MCF 10A (cell line): ENCODE measurements at places on chromosomes 2 and 18.

DNA sequence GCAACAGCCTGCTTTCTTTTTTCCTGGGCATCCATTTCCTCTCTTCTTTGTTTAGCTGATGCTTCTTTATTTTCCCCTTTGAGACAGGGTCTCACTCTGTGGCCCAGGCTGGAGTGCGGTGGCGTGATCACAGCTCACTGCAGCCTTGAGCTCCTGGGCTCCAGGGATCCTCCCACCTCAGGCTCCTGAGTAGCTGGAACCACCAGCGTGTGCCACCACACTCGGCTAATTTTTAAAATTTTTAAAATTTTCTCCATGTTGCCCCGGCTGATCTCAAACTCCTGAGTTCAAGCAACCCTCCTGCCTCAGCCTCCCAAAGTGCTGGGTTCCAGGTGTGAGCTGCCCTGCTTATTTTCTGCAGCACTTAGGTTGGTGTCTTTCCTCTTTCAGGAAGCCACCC lies 58.7 kb downstream of the NTSR2 start:
- no peak for DNase-seq

GRCh38 chr18:55310044-55310676 lies 277.8 kb downstream of the TCF4 start:
- no peak for DNase-seq

DNA sequence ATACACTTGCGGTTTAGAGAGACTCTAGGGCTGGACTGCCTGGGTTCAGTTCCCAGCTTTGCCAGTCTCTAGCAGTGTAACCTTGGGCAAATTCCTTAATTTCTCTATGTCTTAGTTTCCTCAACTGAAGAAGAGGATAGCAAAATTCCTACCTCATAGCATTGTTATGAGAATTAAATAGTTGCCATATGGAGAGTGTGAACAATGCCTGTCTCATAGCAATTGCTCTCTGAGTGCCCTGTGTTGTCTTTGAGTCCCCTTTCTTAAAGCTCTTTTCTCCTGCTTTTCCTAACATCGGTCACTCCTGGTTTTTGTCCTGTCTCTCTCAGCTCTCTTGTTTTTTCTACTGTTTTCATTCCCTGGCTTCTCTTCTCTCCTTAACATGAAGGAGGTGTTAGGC lies 116.8 kb upstream of the ALPP start:
- no peak for DNase-seq

GRCh38 chr2:150482111-150482510 lies 5.4 kb downstream of the RND3 start:
- DNase-seq, result no peak

GRCh38 chr2:207987025-207987716 lies 38.2 kb downstream of the PLEKHM3 start:
- no peak for DNase-seq

DNA sequence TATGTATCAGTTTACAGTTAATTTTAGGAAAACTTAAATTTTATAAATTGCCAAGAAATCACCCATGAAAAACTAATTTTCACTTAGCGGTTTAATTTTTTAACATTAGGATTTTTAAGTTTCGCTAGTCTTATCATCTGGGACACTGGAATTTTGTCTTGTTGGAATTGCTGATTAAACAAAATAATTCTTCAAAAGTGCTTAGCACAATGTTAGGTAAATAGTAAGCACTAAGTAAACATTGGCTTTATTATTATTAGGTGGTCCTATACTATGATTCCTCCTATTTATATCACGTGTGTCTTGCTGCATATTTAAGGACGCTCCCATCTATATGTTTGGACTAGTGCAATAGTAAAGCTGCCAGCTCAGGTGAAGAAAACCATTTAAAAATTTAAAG lies 54.6 kb upstream of the MAP4K3 start:
- no peak for DNase-seq

DNA sequence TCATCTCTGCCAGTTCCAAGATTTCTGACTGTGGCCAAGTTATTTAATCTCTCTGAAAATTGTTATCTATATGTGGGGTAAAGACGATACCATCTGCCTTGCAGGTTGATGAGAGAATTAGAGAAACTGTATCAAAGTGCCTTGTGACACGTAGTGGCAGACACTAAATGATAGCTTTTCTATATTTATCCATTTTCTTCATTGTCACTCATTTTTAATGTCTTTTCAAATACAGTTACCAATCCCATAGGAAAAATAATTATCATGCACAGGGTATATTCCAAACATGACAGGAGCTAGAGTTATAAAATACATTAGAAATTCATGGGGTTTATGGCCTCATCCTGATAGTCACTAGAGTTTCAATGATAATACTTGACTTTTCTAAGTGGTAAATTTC lies 95.6 kb upstream of the NOL4 start:
- DNase-seq, result no peak

- DNase-seq, result no peak
These were observed 5.5 kb downstream of the IHH start for GRCh38 chr2:219054956-219055903.

DNA sequence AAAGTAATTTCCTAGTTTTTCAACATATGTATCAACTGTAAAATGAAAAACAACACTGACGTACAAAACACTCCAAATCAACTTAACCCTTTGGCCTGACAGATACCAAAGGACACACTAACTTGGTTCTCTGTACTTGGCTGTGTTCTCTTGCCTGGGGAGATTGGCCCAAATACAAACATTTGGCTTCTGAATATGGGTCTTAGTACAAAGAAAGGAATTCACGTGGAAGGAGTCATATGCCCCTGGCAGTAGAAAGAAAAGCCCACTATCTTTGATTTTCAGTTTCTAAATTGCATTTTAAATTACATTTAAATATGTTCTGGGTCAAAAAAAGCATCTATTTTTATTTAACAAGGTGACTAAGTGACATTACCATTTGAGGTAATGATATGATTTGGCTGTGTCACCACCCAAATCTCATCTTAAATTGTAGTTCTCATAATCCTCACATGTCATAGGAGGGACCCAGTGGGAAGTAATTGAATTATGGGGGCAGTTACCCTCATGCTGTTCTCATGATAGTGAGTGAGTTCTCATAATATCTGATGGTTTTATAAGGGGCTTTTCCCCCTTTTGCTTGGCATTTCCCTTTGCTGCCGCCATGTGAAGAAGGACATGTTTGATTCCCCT lies 153.6 kb upstream of the CCDC195 start:
- peak; percentile 82 for DNase-seq

DNA sequence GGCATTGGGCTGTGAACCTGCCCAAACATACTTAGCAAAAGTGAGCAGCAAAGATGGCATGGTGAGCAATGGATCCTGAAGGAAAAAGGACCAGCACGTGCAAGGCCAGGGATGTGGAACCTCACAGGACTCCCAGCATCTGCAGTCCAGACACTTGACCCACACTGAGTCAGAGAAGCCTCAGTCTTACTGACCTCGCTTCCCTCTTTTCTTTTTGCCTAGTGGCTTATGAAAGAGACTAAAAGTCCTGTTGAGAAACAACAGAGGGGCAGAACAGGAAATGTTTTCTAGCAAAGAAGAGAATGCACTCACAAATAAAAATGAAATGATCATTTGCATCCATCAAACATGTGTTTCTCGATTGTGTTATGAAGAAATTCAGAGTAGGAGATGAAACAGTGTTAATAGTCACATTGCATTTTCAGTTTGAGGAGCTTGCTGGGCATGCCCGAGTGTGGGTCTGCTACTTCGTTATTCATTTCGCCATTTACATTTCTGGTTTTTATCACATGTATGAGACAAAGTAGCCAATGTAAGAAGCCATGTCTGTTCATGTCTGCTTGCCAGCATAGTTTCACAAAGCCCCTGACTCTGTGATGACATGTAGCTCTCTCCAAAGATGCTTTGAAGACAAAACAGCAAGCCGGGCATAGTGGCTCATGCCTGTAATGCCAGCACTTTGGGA lies 118.4 kb downstream of the INO80D start:
- DNase-seq, result no peak

DNA sequence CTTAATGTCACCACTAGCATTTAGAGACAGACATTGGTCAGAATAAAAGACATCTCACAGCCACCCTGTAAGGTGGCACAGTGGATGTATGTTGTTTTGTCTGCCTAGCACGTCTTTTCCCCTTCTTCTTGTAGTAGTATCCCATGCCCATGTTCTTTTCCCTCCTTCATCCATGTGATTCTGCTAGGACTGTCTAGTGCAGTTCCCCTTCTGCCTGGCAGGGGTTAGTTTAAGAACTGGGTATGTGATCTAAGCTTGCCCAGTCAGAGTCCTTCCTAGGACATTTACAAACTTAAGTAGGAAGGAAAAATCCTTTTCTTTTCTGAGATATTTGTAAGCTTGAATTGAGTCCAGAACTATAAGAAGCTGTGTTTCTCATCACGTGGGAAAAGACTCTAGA lies 172.3 kb downstream of the BABAM2 start:
- DNase-seq, result no peak

DNA sequence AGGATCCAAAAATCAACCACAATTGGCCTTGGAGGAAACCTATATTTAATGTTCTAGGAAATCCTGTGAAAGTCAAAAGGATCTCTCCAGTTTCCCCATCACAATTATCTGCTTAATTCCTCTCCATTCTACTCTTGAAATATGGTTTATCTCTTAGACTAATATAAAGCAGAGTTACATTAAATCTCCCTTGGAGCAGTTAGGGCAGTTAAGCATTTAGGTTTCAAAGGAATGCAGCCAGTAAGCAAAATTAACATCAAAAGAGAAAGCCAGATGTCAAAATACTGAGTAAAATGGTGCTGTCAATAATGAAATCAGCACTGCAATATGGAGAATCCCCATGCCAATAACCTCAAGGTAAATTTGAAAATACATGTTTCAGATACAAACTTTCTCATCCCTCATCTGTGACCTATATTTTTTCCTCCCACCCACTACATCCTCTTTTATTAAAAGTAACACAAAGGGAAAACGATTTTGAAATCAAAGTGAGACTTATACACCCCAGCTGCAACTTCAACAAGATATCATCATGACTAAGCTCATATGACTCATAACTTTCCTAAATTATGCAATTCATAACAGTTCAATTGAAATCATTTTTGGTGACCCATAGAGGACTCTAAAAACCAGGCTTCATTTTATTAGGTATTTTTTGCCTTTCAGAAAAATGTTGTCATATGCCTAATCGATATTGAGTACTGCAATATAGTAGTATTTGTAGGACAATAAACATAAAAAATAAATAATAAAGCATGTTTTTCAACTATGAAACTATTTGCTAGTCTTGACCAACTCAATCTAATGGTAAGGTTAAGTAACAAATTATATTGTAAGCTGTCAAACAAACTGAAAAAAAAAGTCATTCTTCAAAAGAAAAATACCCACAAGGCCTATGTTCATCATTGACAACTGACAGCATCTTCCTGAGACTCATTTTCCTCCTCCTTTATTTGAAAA lies 3.1 kb downstream of the ADAM17 start:
- peak; percentile 87 for DNase-seq

DNA sequence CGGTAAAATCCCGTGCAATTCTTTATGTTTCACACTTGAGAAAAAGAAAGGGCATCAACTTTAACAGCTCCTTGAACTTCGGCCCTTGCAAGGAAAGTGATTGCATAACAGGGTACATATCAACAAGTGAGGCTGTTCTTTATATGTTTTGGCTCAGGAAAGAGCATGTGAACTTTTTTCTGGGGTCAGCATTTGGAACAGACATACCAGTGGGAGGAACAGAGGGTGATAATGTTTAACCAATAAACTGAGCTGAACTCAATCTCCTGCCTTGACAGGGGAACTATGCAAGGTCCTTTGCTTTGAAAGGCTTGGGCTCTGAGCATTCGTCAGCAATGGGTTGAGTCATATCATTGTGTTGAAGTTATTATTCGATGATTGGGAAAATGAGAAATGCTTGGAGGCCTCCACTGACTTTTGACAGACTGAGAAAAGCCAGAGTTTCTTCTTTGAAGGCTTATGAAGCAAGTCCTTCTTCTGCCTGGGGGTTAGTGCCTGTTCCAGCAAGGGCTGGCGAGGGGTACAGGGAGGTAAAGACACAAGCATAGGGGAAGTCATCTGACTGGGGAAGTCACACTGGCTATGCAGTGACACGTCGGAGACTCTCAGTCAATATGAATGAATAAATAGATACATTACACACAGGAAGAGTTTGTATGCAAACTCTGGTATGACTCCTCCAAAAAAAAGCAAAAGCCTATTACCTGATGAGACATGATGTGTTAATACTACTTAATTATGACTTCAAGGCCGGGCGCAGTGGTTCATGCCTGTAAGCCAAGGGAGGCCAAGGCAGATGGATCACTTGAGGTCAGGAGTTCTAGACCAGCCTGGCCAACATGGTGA lies 57.2 kb downstream of the CYB5A start:
- peak; percentile 83 for DNase-seq

GRCh38 chr18:3265564-3266033 lies 3.7 kb downstream of the MYL12B start:
- DNase-seq, result no peak

- DNase-seq, result peak; percentile 59
These were observed 189.8 kb downstream of the LTBP1 start for GRCh38 chr2:33136566-33136965.

DNA sequence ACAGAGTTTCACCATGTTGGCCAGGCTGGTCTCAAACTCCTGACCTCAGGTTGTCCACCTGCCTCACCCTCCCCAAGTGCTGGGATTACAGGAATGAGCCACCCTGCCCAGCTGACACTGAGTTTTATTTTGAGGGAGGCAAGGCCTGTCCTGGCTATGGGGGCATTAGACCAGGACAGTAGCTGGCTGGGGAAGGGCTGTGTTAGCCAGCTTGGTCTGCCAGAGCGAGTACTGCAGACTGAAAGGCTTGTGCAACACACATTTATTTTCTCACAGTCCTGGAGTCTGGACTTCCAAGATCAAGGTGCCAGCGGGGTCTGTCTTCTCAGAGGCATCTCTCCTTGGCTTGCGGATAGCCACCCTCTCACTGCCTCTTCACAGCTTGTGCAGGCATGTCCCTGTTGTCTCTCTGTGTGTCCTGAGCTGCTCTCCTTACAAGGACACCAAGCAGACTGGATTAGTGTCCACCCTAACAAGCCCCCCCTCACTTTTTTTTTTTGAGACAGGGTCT lies 59.4 kb upstream of the HAAO start:
- no peak for DNase-seq

- DNase-seq, result peak; percentile 79
These were observed 72.3 kb downstream of the CMPK2 start for GRCh38 chr2:6793371-6793770.

- DNase-seq, result peak; percentile 51
These were observed 22.3 kb upstream of the GPR17 start for GRCh38 chr2:127623388-127624319.

DNA sequence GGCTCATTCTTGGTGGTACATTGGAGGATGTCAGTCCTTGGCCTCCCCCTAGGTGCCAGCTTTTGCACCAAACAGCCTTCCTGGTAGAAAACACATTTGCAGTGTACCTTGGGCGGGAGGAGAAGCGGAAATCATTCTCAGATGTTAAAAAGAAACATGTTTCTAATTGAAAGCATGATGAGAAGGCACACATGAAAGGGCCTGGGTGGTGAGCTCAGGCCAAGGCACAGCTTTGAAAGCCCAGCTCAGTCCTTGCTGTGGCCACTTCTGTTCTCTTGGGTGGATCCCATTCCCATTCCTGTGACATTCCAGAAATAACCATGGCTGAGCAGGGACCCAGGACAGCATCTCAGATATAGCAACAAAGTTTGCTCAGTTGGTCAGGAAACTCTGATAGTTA lies 71.5 kb downstream of the LTBP1 start:
- DNase-seq, result no peak

GRCh38 chr2:218290316-218291261 lies 1.7 kb downstream of the TMBIM1 start:
- no peak for DNase-seq

- DNase-seq, result no peak
These were observed 41.0 kb downstream of the HNRNPLL start for GRCh38 chr2:38561691-38562090.
